ENCODE measurements at places on chromosomes 5 and 9. TPM values are rescaled to one million over a fixed set of nuclear protein-coding genes. Genes with fewer than 3 reads are reported as not detected.

- DNase-seq, result no peak
Observed at GRCh38 chr5:122221857-122222256, 90.2 kb upstream of the SNCAIP start.

Gene TTC33
- 22.6 TPM for total RNA-seq

DNA sequence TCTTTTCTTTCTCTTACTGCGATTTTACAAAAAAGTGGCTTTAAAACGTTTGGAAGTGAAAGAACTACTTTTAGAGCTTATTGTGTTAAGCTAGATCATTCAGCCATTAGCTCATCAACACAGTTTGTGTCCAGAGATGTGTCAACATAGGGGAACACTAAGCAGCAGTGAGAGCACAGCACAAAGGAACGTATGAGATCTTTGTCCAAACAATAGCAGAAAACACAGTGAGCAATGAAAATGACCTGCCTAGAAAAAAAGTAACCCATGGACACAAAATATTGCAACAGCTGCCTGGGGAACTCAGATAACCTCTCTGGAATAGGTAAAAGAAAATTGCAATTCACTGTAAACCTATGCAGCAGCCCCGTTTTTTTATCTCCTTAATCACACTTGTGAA is 372.5 kb downstream of the ARHGEF28 start:
- DNase-seq, result no peak

- DNase-seq, result no peak
Observed at GRCh38 chr9:36713515-36714490, 141.1 kb downstream of the MELK start.

GRCh38 chr9:14891332-14891731 is 18.9 kb downstream of the FREM1 start:
- no peak for DNase-seq

Gene MEF2C
- 44.0 TPM for total RNA-seq

- no peak for DNase-seq
Observed at GRCh38 chr5:15026944-15027343, 155.4 kb upstream of the ANKH start.

DNA sequence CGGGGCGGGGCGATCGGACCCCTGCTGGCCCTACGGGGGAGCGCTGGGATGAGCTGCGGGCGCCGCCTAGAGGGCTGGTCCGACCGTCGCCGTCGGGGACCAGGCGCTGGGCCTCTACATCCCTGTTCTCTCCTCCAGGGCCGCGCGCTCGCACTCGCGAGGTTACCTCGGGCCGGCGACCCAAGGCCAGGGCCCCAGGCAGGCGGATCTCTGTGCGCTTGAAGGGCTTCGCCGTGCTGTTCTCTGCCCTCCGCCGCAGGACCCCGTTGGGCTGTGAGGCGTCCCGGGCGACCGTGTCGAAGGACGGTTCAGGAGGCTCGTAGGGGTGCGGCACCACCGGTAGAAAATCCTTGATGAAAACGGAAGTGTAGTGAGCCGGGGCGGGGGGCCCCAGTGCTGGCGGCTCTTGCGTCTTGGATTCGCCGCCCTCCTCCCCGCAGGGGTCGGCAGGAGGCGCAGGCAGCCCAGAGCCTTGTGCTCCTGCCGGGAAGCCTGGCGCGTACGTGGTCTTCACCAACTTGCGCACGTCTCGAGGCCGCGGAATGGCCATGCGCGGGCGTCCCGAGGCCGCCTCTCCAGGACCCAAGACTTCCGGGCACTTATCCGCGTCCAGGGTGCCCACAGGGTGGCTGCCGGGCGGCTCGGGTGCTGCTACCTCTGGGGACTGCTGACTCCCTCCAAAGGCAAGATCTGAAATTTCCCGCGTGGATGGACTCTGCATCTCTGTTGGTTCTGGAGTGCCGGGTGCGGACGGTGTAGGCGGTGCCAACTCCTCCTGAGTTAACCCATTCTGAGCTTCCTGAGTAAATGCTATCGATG is 2.0 kb downstream of the PROB1 start:
- peak; percentile 92 for DNase-seq

GRCh38 chr9:34998266-34998665 is 8.7 kb downstream of the DNAJB5 start:
- DNase-seq, result no peak
